Suppressor macrophage treated with lipopolysaccharide for 1 hour (primary cell): ENCODE measurements at places on chromosomes 1 and 21.

DNA sequence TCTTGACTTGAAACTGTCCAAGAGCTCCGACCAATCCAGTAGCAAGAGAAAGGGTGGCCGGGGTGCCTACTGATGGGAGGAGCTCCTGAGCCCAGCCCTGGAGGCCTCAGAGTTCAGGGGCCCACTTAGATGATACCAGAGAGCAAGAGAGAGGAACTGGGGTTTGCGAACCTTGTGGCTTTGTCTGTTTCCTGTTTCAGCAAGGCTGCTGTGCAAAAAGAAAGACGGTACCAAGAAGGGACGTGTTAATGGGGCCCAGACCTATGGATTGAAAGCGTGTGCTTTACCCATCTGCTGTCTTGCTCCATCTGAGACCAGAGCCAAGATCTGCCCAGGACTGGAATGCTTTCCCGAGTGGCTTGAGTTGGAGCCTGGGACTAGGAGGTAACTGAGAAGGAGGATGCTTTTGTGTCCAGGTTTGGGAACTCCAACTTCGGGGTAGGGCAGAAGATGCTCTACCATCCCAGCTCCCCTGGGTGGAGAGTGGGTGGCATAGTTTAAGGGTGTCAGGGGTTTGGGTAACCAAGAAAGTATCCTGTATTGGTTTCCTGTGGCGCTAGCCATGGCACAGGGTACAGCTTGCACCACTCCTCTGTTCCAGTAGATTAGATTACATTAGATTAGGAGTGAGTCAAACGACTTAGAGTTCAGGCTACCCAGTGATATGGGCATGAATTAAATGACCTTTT lies at the start of gene TRAF3IP3:
Gene TRAF3IP3 (plus strand): TSS at position 128 of the 689 bp plus-strand sequence. CDS start 3,987 bp downstream, outside the sequence.
- peak; percentile 79 for DNase-seq

- DNase-seq = peak; percentile 43
Measured at GRCh38 chr1:108815566-108815965, 41.3 kb downstream of the AKNAD1 start.

- DNase-seq = no peak
Measured at GRCh38 chr1:246787781-246788513, 63.7 kb downstream of the SCCPDH start.

- no peak for DNase-seq
Measured at GRCh38 chr1:155598842-155599331, 11.1 kb upstream of the MSTO1 start.

- no peak for DNase-seq
Measured at GRCh38 chr1:221138516-221138915, 259.3 kb downstream of the HLX start.

- DNase-seq = peak; percentile 79
Measured at GRCh38 chr1:12052008-12052573, 11.0 kb upstream of the TNFRSF8 start.

DNA sequence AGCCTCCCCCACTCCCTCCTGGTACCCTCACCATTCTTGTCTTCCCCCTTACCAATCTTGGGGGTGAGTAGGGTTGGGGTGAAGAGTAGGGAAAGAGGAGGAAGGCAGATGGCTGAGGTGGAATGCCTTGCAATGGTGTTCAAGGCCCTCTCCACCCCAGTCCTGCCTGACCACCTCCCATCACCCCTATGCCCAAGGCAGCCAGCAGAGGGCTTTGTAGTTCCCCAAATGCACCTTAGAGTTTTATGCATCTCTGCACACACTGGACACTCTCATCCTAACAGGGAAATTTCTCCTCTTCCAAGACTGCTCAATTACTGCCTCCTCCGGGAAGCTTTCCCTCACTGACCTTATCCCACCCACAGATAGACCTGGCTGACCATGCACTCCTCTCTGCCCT lies 15.4 kb downstream of the KIF17 start:
- peak; percentile 35 for DNase-seq

DNA sequence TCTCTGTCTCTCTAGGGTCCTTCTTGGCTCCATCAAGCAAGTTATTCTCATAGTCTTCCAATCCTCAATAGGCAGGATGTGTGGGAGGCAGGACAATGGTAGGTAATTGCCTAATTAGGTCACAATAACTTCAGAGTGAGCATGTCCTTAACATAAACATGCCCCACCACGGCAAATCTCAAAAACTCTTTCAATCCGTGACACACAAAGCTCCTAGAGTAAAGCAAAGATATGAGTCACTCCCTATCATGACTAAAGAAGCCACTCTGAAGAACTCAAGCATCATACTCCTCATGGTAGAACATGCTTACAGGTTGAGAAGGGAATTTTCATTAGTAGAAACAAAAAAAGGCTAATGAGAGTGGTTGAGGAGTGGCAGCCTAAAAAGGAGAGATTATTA lies 4.9 kb downstream of the HAO2 start:
- no peak for DNase-seq

DNA sequence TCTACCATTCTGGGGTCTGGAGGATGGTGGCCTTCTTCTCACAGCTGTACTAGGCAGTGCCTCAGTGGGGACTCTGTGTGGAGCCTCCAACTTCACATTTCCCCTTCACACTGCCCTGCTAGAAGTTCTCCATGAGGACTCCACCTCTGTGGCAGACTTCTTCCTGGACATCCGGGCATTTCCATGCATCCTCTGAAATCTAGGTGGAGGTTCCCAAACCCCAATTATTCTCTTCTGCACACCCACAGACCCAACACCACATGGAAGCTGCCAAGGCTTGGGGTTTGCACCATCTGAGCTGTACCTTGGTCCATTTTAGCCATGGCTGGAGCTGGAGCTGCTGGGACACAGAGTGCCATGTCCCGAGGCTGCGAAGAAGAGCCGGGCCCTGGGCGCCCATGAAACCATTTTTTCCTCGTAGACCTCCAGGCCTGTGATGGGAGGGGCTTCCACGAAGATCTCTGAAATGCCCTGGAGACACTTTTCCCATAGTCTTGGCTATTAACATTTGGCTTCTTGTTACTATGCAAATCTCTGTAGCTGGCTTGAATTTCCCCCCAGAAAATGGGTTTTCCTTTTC lies 170.5 kb downstream of the FOXD2 start:
- no peak for DNase-seq

GRCh38 chr1:7749126-7749525 lies 22.0 kb upstream of the VAMP3 start:
- DNase-seq = no peak

DNA sequence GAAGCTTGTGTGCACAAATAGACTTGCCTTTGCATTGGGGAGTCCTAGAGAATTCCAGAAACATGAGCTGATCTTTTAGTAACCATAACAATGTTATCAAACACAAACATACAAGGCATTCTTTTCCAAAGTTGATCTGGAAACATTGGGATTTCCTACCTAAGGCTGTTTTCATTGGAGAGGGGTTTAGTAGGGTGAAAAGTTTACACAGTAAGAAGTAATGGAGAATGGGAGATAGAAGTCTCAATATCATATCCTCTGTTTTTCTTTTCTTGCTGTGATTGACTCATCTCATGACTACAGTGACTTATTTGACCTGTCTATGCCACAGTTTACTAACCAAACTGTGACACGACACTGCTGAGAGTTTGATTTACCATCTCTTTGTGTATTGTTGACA lies 65.6 kb upstream of the PLA2G4A start:
- DNase-seq = no peak

DNA sequence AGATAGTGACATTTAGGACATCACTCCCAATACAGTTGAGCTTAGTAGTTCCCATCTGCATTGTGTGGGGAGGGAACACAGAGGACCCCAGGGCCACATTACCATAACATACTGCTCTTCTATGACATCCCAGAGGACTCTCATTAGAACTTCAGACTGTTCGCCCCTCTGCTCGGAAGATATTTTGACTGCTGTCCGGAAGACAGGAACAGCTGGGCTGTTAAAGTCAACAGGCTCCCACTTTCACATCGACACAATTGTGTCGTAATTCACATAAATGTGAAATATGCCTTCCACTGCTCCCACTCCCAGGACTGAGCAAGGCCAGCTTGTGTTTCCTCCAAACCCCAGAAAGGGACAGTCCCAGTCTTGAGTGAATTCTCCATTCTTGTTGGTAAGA lies 158.4 kb downstream of the SEC16B start:
- no peak for DNase-seq

GRCh38 chr1:25134801-25135461 lies 97.4 kb downstream of the SYF2 start:
- DNase-seq = no peak

DNA sequence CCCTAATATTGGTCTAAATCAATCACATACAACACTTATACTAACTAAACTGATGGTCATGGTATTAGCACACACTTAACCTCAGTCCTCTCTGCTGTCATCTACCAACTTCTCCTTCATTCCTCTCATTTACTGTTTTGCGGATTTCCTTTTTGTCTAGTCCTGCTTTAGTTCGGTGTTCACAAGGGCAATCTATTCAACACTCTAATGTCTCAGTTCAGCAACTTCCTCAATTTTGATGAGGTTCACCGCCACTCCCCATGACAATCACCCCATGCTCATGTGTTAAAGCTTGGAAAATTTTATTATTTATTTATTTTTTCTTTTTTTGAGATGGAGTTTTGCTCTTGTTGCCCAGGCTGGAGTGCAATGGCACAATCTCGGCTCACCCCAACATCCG lies 301.1 kb downstream of the PTPRC start:
- DNase-seq = no peak

DNA sequence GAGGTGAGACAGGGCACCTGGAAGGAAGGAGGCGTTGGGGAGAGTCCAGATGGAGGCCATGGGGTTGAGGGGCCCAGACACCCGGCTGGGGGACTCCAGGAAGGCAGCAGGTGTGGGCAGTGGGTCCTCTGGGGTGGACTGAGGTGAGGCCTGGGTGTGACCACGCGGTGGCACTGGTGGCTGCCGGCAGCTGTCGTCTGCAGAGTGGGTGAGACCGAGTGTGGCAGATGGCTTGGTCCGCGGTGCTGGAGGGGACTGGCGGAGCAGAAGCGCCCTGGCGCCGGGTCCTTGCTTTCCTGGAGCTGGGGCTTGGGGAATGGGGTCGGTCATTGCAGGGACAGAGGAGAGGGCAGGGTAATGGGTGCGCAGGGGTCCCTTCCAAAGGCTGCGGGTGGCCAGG lies 12.5 kb downstream of the AGRN start:
- no peak for DNase-seq

GRCh38 chr1:42929434-42930177 lies 29.1 kb downstream of the SLC2A1 start:
- DNase-seq = no peak

GRCh38 chr1:43783671-43784205 lies 76.4 kb downstream of the ST3GAL3 start:
- DNase-seq = peak; percentile 58

GRCh38 chr1:214029796-214030195 lies 42.0 kb downstream of the PROX1 start:
- no peak for DNase-seq

GRCh38 chr1:71792264-71792663 lies 490.1 kb downstream of the NEGR1 start:
- DNase-seq = peak; percentile 28

GRCh38 chr1:198165927-198166647 lies 9.3 kb downstream of the NEK7 start:
- no peak for DNase-seq
